ENCODE measurements at places on chromosomes 13 and 19.
A peak's percentile ranks its signal among the peaks of the same experiment; 100 is the strongest.

DNA sequence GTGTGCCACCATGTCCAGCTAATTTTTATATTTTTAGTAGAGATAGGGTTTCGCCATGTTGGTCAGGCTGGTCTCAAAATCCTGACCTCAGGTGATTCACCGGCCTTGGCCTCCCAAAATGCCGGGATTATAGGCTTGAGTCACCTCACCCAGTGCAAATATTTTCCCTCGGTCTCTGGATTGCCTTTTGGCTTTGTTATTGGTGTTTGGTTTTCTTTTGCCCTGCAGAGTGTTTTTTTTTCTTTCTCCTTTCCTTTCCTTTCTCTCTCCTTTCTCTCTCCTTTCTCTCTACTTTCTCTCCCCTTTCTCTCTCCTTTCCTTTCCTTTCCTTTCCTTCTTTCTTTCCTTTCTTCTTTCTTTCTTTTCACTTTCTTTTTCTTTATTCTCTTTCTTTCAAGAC is 33.2 kb downstream of the KDM4B start:
- DNase-seq, result no peak

GRCh38 chr13:73210218-73210883 is 151.5 kb downstream of the KLF5 start:
- DNase-seq, result no peak

- no peak for DNase-seq
These were observed 16.0 kb downstream of the FGF9 start for GRCh38 chr13:21686751-21687391.

DNA sequence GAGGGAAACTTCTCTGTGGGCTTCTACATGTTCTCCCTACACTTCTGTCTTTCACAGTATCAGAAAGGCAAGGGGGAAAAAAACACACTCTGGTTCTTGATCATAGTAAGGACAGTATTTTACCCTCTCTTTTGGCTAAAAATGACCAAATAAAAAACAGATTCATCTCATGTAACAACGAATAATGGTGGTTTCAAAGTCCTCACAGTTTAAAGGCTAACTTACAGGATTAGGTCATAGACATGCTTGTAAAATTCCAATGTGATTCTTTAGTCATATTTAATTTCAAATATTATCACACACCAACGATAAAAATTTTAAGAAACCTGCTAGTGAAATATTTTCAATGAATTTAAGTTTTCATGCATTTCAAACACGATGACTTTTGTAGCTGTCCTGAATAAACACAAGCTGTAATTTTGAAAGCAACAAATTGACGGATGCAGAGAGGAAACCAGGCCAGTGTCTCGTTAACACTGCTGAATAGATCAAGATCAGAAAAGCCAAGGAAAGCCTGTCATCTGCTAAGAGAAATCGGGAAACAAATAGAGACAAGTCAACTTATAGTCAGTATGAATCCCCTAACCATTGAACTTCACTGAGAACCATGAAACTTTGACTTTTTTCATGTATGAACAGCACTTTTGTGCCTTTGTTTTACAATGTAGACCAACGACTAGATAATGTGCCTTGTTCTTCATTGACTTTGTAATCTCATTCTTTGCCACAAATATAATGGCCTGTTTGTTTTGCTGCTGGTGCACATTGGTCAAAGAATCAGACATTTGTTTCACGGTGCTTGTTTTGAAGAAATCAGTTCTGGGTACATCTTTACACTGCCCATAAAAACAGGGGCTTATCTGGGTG is 22.0 kb downstream of the MBNL2 start:
- DNase-seq, result no peak

GRCh38 chr13:42275098-42275471 is 3.1 kb downstream of the AKAP11 start:
- no peak for DNase-seq

DNA sequence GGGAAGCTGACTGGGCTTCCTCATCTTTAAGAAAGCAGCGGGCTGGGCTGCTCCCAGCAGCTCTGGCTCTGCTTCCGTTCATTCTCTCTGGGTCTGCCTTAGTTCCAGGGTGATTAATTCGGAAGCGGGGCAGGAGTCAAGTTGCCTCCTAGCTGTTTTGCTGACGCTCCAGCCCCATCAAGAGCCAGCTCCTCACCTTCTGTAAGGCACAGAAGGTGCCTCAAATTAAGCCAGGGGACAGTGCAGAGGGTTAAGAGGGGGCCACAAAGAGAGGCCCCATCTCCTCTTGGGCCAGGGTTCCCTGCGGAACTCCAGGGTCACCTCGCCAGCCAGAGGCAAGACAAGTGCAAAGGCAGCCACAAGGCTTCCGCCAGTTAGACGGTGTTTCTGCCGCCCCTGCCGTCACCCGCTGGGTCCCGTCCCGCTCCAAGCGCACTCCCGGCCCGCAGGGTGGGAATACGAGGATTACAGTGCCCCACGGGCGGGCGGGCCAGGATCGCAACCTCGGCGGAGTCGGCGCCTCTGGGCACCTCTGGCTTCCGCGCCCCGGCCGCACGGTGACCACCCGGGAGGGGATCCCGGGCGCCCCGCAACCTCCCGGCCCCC is 508 bp downstream of the SLC15A1 start:
- DNase-seq, result peak; percentile 83

- DNase-seq, result no peak
These were observed 36.8 kb upstream of the TM9SF2 start for GRCh38 chr13:99464441-99464949.

GRCh38 chr13:50887151-50887550 is 22.4 kb upstream of the RNASEH2B start:
- no peak for DNase-seq

DNA sequence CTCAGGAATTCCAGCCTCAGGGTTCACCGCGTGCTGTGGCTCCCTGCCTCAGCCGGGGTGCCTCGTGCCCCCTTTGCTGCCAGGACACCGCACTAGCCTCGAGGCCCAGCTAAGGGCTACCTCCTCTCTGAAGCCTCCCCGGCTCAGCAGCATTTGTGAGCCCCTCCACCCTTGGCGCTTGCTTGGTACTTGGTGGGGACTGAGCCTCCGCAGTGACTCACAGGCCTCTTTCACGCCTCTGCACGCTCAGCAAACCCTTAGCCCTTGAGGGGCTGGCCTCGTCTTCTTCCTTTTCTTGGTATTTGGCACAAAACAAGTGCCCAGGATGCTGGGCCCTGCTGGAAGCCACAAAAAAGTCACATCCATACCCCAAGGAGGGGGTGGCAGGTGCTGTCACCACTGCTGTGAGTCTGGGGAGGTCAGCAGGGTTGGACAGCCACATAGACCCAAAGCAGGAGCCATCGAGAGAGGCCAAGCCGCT is 85.4 kb upstream of the TM9SF2 start:
- no peak for DNase-seq

GRCh38 chr19:34573226-34573864 is 91.8 kb downstream of the WTIP start:
- no peak for DNase-seq

DNA sequence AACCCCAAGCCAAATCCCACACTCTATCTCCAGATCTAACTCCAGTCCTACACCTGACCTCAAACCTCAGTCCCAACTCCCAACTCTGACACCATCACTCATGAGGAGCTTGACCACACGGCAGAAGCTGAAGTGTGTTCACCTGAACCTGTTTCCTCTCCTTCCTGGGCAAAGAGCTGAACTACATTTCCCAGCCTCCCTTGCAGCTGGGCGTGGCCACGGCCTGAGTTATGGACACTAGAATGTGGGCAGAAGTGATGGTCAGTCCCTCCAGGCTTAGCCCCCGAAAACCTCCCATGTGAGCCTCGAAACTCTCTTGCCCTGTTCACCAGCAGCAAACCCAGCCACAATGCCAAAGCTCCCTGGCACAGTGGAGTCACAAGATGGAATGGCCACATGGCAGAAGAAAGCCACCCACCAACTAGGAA is 19.5 kb upstream of the MEIS3 start:
- DNase-seq, result no peak

DNA sequence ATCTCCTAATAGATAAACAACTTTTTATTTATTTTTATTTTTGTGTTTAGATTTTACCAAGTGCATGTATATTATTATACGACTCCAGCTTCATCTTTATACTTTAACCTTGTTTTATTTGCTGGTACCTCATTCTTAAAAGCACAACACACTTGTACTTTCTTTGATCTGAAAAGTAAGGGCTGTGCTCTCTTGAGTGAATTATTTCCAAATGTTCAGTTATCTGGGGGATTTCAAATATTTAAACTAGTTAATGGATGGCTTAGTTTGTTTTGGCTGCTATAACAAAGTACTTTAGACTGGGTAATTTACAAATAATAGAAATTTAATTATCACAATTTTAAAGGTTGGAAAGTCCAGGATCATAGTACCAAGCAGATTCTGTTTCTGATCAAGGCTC is 1148.2 kb upstream of the PCDH9 start:
- DNase-seq, result no peak

GRCh38 chr19:15644816-15645215 is 4.1 kb downstream of the CYP4F3 start:
- no peak for DNase-seq

- no peak for DNase-seq
These were observed 211.8 kb downstream of the RBM26 start for GRCh38 chr13:79194272-79194671.

- no peak for DNase-seq
These were observed 28.3 kb downstream of the CEBPA start for GRCh38 chr19:33273881-33274662.

DNA sequence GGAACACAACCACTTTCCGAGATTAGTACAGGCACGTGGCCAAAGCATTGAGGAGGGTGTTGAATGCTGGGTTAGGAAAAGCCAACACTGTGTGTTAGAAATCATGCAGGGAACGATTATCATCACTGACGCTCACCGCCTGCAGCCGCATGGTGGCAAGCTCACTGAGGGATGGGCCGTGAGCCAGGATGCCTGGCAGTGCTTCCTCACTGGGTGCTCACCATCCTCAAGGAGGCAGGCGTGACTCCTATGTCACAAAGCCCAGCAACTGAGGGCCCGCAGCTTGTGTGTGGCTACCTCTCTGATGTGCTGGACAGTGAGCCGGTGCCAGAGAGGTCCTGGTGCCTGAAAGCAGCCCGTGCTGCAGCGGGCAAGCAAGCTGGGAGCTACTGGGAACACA is 30.4 kb upstream of the TIMM44 start:
- DNase-seq, result no peak

DNA sequence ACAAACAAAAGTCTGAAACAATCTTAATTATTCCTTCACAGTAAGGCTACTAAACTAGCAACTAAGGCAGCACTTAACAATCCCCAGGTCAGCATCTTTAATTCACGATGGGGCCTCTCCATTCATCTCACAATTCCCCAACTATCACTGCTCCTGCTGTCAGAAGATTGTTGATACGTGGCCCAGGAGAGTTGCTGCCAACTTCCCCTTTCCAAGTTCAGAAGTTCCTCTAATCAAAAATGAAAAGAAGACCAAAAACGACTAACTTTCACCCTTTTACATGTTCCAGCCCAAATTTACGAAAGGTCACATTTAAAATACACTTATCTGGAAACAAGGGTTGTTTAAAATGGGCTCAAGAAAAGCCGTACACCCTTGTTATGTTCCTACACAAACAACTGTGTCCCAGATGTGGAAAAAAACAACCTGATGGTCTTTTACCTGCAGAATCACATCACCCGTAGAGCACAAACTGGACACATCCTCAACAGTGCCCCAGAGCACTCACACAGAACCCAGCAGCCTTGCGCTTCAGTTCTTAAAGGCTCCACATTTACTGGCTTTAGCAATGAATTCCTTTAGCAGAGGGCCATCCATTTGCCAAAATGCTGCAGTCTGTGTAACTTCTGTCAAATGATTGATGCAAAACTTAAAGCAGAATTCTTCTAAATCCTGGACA is 38.0 kb downstream of the PHF11 start:
- no peak for DNase-seq

DNA sequence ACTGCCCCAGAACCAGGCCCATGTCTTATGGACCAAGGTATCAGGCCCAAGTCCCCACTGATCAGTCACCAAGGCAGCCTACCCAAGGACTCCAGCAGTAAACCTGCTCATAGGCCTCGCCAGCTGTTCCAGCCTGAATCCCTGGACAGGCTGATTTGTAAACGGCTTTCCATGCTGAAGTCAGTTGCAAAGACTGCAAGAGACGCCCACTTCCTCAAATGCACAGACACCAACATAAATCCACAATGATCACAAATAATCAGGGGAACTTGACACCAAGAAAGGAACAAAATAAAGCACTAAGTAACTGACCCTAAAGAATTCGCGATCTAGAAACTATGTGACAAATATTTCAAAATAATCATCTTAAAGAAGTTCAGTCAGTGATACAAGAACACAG is 75.2 kb downstream of the RXFP2 start:
- DNase-seq, result no peak

DNA sequence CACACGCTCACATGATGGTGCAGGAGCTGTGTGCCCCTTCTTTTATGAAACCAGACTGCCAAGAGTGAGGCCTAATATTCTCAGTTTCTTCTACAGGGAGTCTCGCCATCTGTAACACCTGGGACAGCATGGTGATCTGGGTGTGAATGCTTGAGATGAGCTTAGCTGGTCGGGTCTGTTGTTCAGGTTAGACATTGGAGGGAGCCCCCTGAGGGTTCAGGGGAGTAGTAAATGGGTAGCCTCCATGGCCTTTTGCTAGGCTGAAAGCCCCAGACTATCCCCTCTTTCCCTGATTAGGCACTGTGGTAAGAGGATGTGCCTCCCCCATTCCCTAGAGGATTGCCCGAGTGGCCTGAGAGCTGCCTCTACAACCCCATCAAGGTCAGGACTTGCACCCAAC is 1916.1 kb downstream of the PCDH9 start:
- DNase-seq, result no peak

- no peak for DNase-seq
These were observed 17.2 kb upstream of the SPART start for GRCh38 chr13:36363366-36363863.

GRCh38 chr13:113211774-113212173 is 2.4 kb downstream of the CUL4A start:
- DNase-seq, result peak; percentile 54

- DNase-seq, result peak; percentile 98
These were observed 6.1 kb downstream of the BEST2 start for GRCh38 chr19:12757544-12758274.

- no peak for DNase-seq
These were observed 50.4 kb downstream of the TEX29 start for GRCh38 chr13:111370570-111371535.

GRCh38 chr19:16398530-16399249 is 73.1 kb downstream of the EPS15L1 start:
- no peak for DNase-seq

DNA sequence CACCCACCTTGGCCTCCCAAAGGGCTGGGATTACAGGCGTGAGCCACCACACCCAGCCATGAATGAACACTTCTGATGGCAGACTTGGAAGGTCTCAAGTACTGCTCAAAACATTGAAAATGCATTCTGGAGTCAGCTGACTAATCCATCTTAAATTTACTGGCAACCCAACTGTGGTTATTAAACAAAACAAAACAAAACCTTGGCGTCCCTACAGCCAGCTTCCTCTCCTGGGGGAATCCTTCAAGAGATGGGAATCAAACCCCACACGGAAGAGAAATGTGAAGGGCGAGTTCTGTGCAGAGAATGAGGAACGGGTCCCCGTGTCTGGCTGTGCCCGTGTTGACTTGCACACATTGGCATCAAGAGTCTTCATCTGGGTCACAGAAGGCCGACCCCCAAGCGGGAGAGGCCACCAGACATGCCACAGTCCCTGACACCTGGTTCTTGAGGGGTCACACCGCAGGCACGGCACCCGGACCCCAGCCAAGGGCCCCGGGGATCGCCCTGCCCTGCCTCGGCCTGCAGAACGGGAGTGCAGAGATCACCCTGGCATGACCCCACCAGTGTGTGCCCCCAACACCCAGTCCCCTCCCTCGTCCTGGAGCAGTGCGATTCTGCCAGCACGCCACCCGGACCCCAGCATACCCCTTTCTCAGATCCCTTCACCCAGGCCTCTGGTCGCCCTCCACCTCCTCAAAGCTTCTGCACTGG is 3.2 kb downstream of the MAP2K2 start:
- DNase-seq, result peak; percentile 47
